ENCODE measurements at places on chromosomes 3 and 15. TPM values are rescaled to one million over a fixed set of nuclear protein-coding genes. Genes with fewer than 3 reads are reported as not detected.

The SPTSSB gene
- 0.50 TPM for total RNA-seq

DNA sequence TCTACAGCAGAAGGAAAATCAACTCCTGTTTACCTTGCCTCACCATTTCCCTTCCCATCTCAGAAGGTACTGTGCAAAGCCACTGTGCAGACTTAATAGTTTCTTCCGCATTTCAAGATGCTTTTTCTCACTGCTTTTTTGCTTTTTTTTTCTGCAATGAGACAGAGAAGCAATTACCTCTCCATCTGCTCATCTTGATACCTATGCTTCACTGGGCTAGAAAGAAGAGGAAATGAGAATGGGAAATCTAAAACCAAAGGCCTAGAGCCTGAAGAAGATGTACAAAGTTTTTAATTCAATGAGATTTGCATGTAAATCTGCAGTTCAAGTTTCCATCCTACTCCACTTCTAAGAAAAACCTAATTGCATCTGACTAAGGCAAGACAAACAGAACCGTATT lies 238.1 kb upstream of the SETMAR start:
- no peak for DNase-seq

The CCDC54 gene
- not detected for total RNA-seq

- no peak for DNase-seq
Measured at GRCh38 chr15:31212326-31213080, 111.0 kb upstream of the TRPM1 start.

DNA sequence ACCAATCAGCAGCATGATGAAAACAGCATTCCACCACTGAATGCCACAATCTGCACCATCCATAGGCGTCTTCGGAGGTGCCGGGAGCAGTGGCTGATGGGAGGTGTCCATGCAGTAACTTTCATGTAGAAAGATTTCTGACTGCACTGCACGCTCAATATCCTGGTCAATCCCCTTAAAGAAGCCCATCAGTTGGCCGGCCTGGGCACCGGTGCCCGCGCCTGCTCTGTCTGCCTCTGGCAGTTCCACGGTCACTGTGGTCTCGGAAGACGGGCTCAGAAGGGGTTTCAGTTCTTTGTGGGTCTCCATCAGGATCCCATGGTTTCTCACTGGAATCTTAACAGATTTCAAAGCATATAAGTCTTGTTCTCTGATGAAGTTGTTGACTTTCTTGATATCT lies 3.9 kb downstream of the LYSMD4 start:
- DNase-seq = no peak

- peak; percentile 82 for DNase-seq
Measured at GRCh38 chr3:23710555-23710954, 95.2 kb upstream of the UBE2E1 start.
